Activated CD4-positive, CD25-positive, alpha-beta regulatory T cell treated with anti-CD3 and anti-CD28 coated beads, Interleukin-2, amount 50 U/mL, for 16 hours (primary cell): ENCODE measurements at places on chromosomes 6 and 20.

DNA sequence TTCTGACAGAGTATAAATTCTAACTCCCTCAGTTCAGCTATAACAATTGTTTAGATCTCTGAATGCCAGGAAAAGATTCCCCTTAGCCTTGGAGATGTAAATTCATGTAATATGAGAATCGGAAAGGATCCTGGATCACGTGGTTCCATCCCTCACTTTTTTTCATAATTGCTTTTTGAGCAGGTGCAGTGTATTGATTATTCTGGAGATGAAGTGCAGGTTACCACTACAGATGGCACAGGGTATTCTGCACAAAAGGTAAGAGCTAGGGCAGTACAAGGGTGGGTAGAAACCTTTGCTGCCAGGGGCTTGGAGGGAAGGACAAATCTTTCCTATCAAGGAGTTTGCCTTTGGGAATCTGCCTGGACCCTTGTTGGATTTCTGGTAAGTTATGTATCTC lies 52.7 kb downstream of the KDM1B start:
- no peak for DNase-seq

DNA sequence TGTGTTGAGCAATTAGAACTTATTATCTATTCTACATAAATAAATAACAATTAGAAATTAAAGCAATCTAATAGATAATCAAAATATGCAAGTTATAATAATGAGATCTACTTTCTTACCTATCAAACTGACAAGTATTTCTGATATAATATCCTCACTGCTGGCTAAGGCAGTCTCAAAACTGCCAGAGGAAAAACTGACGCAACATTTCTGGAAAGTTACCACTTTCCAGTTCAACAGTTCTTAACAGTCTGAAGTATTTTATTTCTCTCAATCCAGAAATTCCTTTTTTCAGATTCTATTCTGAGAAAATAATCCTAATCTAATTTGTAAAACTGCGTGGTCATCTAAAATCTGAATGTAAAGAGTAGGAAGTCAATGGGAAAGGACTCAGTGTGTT lies 121.0 kb downstream of the TRDN start:
- DNase-seq: no peak

- no peak for DNase-seq
Observed at GRCh38 chr6:136783495-136784270, 8.6 kb downstream of the MAP3K5 start.

- DNase-seq: no peak
Observed at GRCh38 chr20:16147216-16147615, 426.0 kb downstream of the KIF16B start.

DNA sequence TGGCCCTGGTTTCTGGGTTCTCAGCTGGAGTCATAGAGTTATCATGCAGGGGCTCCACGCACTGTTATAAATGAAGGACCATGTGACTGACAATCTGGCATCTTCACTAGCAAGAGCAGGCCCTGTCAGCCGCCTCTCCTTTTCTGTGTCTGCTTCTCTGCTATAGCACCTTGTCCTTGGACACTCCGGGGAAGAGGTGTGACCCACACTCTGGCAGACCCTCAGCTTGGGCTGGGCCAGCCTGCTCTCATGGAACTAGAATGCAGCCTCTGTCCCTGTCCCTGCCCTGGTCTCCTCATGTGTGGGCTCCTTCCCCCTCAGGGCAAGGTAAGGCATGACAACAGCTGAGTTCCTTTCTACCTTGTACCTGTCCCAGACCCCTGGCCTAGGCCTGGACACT lies 10.9 kb upstream of the FANCE start:
- DNase-seq: no peak

- DNase-seq: no peak
Observed at GRCh38 chr6:78552435-78552834, 314.9 kb upstream of the IRAK1BP1 start.

GRCh38 chr20:44018259-44018941 lies 103.7 kb downstream of the TOX2 start:
- DNase-seq: no peak

DNA sequence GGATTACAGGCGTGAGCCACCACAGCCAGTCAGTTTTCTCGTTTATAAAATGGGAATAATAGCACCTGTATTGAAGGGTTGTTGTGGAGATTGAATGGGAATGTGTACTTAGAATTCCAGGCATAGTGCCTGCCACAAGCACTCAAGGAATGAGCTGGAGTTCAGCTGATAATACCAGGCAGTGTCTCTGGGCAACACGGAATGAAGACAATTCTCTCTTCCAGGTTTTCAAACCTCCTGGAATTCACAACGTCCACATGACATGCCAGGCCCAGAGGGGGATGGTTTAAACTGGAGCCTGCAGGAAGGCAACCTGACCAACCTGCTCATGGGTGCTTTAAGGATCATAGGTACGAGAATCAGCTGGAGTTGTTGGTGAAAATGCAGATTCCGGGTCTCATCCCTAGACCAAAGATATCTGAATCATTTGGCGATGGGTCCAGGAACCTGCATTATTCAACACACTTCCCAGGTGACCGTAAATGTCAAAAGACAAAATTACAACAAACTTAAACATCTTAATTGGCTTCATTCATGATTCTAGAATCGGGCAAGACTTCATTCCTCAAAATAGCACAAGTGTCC lies 1.9 kb upstream of the PTPN1 start:
- DNase-seq: no peak

GRCh38 chr6:132790450-132790849 lies 8.0 kb downstream of the SLC18B1 start:
- DNase-seq: no peak

DNA sequence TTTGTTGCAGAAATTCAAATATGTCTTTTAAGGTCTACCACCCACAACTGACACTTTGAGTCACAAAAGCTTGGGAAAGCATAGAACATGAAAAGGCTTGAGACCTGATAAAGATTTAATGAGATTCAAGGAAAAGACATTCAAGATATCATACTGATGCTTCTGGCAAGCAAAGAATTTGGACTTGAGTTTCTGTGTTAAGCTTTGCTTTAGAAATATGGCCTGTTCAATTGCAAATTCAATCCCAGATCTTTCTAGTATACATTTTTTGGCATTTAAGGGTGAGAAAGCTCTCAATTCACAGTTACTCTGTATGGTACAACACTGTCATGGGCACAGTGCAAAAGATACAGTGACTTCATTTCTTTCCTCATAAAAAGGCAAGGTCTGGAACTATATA lies 38.9 kb upstream of the LAMP5 start:
- no peak for DNase-seq

DNA sequence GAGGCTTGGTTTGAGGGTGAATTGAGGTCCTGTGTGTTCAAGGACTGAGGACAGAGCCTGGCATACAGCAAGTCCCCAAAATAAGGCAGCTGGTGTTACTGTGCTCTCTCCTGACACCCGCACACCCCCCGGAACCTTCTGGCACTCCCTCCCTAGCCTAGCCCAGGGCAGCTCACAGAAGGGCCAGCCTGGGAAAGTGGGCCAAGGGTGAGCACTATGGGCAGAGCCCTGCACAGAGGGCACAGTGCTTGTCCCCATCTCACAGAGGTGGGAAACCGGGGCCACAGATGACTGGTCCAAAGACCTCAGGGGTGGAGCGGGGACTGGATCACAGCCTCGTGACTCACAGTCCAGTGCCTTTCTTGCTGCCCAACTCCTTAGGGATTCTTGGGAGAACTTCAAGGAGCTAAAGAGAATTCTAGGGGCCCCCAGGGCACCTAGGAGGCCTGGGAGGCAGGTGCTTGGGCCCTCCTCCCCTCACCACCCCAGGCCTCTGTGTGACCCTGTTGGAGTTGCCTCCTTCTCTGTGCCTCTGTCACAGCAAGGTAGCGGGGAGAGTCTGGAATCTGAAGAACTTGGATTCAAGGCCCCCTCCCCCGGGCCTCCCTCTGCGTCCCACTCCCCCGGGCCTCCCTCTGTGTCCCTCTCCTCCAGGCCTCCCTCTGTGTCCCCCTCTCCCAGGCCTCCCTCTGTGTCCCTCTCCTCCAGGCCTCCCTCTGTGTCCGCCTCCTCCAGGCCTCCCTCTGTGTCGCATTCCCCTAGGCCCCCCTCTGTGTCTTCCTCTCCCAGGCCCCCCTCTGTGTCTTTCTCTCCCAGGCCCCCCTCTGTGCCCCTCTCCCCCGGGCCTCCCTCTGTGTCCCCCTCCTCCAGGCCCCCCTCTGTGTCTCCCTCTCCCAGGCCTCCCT lies 13.5 kb downstream of the DLGAP4 start:
- DNase-seq: no peak

DNA sequence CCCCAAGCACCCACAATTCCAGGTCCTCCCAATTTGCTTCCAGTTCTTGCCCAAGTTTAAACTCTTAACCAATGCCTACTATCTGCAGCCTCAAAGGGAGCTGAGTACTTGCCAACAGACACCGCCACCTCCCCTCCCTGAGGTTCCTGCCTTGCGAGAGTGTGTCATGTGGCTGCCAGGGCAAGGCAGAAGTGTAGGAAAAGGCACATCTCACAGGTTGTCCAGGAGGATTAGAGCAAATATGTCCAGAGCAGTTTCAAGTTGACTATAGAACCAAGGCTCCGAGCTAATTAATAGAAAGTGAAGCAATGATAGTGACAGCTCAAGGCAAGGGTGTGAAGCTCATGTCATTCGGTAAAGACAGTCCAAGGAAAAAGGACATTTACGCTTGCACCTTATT lies 127.8 kb downstream of the ATXN1 start:
- no peak for DNase-seq

- DNase-seq: no peak
Observed at GRCh38 chr20:63855363-63856097, 5.8 kb upstream of the ABHD16B start.

DNA sequence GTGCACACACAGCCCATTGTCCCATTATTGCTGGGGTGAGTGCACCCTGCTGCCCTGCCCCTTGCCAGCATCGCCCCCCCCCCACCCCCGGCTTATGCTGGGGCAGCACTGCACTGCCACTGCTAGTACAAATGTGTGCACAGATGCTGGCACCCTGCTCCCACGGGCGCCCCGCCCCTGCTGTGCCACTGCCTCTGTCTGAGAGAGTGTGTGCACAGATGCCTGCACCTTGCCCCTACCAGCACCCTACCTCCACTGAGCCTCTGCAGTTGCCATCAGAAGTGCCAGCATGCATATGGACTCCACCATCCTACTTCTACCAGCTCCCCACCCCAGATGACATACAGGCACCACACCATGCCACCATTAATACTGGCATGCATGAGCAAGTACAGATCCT lies 454.6 kb upstream of the KHDRBS2 start:
- DNase-seq: no peak

- no peak for DNase-seq
Observed at GRCh38 chr6:125206389-125206788, 52.8 kb downstream of the TPD52L1 start.

- no peak for DNase-seq
Observed at GRCh38 chr20:31516166-31516565, 1.9 kb downstream of the HM13 start.

GRCh38 chr6:113999284-113999683 lies 28.3 kb upstream of the HDAC2 start:
- no peak for DNase-seq

GRCh38 chr20:33280775-33281174 lies 2.2 kb upstream of the BPIFB1 start:
- DNase-seq: no peak

DNA sequence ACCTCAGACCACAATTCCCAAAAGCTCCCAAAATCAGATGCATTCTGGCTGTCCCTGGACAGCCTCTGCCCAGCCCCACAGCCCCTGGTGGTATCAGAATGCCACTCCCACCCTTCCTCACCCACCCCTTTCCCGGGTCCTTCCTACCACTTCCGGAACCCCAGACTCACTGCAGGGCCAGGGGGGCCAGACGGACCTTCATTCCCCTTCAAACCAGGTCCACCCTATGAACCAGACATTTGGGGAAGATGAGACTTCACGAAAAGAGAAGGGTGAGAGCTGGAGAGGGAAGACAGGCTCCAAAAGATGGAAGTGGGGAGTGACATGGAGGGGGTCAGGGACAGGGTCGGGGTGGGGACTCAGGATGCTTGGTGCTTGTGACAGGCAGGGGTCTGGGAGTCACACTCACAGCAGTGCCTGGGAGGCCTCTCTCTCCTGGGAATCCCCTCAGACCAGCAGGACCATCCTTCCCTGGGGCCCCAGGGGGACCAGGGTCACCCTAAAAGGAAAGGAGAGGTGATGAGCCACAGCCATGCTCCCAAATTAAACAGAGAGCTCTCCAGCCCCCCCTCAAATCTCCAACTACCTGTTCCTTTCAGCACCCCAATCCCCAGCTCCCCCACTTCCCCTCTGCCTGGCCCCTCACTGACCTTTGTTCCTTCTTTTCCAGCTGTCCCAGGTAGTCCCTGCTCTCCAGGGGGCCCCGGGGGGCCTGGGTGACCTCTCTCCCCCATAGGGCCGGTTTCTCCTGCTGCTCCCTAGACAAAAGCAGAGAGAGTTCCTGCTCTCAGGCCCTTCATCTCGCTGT lies 20.2 kb downstream of the COL11A2 start:
- no peak for DNase-seq

DNA sequence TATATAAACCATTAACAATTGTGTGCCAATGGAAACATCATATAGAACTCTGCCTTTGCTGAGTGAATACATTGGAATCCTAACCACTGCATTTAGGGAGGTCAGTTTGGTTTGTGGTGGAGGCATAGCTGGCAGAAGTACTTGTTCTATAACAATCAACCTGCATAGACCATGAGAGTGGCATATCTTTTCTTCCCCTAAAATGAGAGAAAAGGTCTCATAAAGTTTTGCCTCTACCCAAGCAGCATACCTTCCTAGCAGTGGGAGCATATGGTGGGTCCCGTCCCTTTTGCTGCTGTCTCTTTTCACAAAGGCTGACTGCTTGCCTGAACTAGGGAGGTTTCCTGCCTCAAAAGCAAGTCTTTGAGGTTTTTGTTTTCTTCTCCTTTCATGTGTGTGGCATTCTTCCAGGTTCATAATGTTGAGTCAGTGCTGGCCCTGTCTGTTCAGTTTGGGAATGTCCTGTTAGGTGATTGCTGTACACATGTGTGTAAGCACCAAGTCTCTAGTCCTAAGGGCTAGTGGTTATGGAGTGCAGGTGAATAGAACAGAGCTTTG lies 61.2 kb upstream of the SUPT3H start:
- no peak for DNase-seq

DNA sequence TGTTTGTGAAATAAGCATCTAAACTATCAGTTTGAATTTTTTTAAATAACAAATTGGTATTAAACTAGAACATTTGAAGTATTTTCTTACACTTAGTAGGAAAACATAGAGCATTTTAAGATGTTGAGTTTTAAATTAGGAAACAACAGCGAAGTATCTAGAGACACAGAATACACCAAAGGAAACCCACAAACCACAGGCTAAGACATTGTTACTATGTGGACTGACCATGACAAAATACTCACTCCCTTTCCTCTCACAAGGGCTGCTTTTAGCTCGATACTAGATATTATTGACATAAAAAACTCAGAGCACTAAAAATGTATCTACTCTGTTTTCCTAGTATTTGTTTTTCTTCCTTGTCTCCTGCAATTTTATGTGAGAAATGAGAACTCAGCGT lies 266.0 kb upstream of the CITED2 start:
- DNase-seq: no peak

GRCh38 chr6:122853259-122853995 lies 64.4 kb downstream of the SMPDL3A start:
- DNase-seq: no peak

GRCh38 chr6:5732496-5732895 lies 274.2 kb downstream of the NRN1 start:
- no peak for DNase-seq

GRCh38 chr6:1321738-1322137 lies 9.8 kb downstream of the FOXQ1 start:
- no peak for DNase-seq

GRCh38 chr6:136086686-136087085 lies 163.4 kb downstream of the MTFR2 start:
- DNase-seq: no peak
